Right atrium auricular region (tissue), 2 donors: ENCODE measurements at places on chromosomes 13 and 19. TPM values are rescaled to one million over a fixed set of nuclear protein-coding genes. Genes with fewer than 3 reads are reported as not detected.

DNA sequence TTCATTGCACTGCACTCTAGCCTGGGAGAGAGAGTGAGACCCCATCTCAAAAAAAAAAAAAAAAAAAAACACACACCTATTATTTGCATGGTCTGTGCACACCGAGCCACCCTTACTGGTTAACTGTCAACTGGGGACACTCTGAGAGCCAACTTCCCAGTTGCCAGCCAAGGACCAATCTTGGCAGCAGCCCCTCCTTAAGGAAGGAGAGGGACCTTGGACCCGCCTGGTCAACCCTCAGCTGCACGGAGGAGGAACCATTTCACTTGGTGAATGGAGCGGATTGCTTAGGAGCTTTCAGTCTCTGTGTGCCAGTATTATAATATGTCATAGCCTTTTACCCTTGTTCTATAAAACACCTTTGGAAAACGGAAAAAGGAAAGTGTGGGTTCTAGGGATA, 24.9 kb downstream of the MICOS13 start:
- H3K4me3 ChIP-seq: no peak overlapping the region
- no peak for DNase-seq
- no peaks in the 10 kb centered on the region for H3K27me3 ChIP-seq
- H3K27ac ChIP-seq: no peak overlapping the region

- no peak for DNase-seq
- H3K4me3 ChIP-seq: peak overlapping the region; percentile 20
- H3K36me3 ChIP-seq: peaks cover 36% of the 10 kb centered on the region
- H3K4me1 ChIP-seq: peaks cover 52% of the 10 kb centered on the region
These were observed 895 bp downstream of the B3GNT8 start for GRCh38 chr19:41426116-41426841.

GRCh38 chr13:42617221-42617620, 43.3 kb downstream of the TNFSF11 start:
- no peak overlapping the region for H3K27ac ChIP-seq
- no peak for DNase-seq
- H3K36me3 ChIP-seq: no peaks in the 10 kb centered on the region
- no peaks in the 10 kb centered on the region for H3K27me3 ChIP-seq
- no peak overlapping the region for H3K4me3 ChIP-seq

GRCh38 chr13:20525601-20526544, at the start of gene CRYL1:
Gene CRYL1, minus strand, starts transcription at chr13:20525857. Its CDS starts 63 bp downstream, at chr13:20525794.
- H3K27ac ChIP-seq: peak within 1 kb of the TSS; percentile 92
- peak within 1 kb of the TSS; percentile 95 for H3K4me3 ChIP-seq
- H3K4me1 ChIP-seq: no peaks in the 10 kb centered on the region
- H3K36me3 ChIP-seq: no peaks in the 10 kb centered on the region
- DNase-seq: peak; percentile 80
- no peaks in the 10 kb centered on the region for H3K27me3 ChIP-seq

Gene MEF2B
- total RNA-seq: not detected

DNA sequence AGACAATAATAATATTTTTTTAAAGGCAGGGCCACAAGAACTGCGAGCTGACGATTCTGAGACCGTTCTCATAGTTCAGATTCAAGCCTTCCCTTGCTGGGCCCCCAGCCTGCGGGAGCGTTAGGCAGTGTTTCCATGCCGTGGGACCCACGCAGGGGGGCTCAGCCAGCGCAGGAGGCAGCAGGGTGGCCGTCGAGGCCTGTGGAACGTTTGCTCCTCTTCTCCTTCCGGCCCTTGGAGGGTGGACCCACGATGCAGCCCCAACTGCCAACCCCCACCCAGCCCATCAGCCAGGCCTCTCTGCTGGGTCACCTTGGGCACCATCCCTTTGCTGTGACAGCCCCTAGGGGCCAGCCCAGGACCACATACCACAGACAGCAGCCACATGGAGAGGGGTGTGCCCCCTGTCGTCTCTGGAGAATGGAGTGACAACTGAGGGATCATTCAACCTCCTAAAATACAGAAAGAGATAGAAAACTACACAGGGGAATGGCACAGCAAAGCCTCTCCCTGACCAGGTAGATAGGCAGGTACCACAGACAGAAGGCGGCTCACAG, 46.8 kb downstream of the PDCD5 start:
- H3K4me1 ChIP-seq: no peaks in the 10 kb centered on the region
- peaks cover 53% of the 10 kb centered on the region for H3K36me3 ChIP-seq
- H3K27me3 ChIP-seq: no peaks in the 10 kb centered on the region
- no peak overlapping the region for H3K4me3 ChIP-seq
- peak overlapping the region; percentile 62 for H3K27ac ChIP-seq

- no peak for DNase-seq
- H3K36me3 ChIP-seq: no peaks in the 10 kb centered on the region
- H3K4me3 ChIP-seq: no peak overlapping the region
- peak overlapping the region; percentile 95 for H3K27ac ChIP-seq
- H3K4me1 ChIP-seq: no peaks in the 10 kb centered on the region
- H3K27me3 ChIP-seq: no peaks in the 10 kb centered on the region
These were observed 1.2 kb downstream of the LSM4 start for GRCh38 chr19:18321734-18322102.

- H3K36me3 ChIP-seq: no peaks in the 10 kb centered on the region
- no peak for DNase-seq
- H3K4me3 ChIP-seq: no peak overlapping the region
- no peaks in the 10 kb centered on the region for H3K4me1 ChIP-seq
These were observed 23.8 kb upstream of the KLF12 start for GRCh38 chr13:74158028-74158427.

Gene ZNF793
- total RNA-seq: 3.5 TPM
